ENCODE measurements at places on chromosomes 1 and 21.

GRCh38 chr1:24910751-24911650, 19.1 kb downstream of the RUNX3 start:
- peak; percentile 62 for DNase-seq

DNA sequence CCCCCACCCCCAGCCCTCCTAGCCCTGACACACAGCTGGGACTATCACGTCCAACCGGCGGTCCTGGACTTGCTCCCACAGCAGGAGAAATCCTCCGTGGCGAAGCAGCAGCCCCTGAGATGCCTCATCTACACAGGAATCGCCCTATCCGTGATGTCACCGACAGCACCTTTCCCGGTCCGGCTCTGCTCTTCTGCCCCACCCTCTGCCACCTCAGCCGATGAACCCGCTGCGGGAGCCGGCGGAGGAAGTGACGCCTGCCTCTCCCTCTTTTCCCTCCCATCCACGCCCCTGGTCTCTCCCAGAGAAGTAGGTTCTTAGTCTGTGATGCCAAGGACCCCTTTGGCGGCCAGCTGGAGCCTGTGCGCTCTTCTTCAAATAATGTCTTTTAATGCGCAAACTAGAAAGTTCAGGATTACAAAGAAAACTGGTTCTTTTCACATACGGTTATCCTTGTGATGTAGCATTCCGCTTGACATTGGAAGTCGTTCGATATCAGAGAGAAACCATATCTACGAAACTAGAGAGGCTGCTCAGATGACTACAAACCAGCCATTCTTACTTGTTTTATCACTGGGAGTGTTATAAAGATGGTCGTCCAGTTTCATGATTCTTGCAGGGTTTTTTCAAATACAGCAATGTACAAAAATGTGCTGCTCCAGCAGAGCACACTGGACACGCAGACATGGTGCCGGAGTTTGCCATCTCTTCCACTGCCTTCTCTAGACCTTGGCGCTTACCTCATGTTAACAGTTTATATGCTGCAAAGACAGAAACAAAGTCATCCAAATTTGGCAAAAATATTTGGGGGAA, 120.3 kb downstream of the PPIAL4G start:
- DNase-seq: peak; percentile 5

DNA sequence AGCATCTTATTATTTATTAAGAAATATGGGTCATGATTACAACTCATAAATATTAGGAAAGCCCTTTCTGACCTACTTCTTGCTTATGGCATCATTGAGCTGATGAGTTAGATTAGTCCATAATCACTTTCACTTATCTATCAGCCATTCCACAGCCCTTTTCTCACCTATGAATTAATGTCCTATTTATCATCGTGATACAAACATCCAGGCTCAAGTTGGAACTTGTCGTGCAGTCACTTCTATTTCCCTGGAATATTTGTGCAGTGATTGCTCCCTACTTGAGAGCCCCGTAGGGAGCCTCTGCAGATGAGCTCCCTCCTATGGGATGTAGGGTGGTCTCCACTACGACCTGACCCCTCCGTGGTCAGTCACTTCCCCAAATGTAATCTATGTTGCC, 8.1 kb upstream of the F3 start:
- no peak for DNase-seq

DNA sequence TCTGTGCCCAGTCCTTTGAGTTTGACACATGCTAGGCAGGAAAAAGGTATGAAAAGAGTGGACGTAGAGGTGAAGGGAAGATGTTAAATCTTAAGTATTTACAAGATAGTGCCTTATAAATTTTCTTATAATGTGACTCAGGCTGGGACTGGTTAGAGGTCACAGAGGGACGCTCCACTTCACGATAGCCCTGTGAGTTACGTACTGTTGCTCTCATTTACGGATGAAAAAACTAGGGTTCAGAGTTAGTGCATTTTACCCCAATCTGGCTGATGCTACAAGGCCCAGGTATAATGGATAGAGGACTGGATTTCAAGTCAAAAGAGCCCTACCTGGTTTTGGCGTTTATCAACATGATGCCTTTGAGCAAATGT, 1.4 kb upstream of the TUT4 start:
- no peak for DNase-seq

DNA sequence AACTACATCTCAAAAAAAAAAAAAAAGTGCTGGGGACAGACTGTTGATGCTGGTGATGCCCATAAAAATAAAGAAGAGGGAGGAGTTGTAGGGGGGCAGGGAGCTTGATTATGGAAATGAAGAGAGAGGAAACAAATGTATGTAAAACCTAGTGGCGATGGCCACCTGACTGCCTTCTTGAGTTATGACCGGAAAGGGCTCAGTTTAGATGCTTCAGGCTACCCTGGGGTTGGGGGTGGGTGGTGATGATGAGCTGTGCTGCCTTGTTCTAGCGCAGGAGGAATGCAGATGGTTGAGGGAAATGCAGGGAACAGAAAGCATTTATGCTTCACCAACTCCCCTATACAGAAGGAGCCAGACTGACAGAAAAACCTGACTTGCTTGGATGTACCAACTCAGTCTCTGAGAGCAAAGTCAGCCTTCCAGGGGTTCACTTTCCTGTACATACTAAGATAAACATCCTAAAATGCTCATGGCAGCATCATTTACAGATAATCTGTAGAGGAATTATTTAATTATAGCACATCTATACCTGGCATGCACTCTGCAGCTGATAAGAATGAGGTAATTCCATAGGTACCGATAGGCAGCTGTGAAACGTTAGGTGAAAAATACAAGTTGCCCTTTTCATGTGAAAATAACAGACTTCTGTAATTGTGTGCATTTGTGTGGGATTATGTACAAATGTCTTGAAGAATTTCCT, 8.0 kb upstream of the BCAR3 start:
- DNase-seq: no peak
